Activated gamma-delta T cell treated with anti-CD3 and anti-CD28 coated beads, Interleukin-2, amount 50 U/mL, for 16 hours (primary cell): ENCODE measurements at places on chromosomes 4 and X.

DNA sequence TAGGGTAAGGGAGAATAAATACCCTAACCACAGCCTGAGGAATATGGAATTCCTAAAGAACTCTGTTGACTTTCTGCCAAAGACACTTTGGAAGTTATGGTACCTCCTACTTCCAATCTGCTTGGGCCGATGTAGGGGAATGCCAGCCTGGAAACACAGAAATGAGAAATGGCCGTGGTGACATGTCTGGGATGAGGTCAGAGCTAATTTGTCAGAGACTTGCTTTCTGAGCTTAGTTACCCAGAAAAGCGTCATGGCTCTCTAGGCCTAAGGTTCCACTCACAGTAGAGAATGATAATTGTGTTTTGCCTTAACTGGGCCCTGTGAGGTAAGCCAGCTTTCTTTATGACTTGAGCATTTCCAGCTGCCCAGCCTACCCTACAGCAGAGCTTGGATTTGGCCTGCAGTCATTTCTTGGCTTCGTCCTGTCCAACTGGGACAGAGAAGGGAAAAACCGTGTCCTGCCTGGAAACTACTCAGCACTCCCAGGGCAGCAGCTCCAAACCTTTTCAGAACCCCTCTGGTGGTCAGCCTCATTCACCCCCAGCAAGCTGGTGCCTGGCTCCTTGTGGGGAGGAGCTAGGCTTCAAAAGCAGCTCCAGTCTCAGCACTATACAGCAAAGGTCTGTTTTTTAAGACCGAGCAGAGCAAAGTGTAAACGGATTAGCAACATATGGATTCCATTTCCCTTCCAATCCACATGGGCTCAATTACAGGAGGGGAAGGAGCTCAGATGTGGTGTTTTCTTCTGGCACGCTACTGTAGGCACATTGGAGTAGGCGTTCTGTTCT is 92.3 kb downstream of the RLIM start:
- DNase-seq: no peak

GRCh38 chr4:65834707-65835106 is 164.4 kb upstream of the EPHA5 start:
- no peak for DNase-seq

DNA sequence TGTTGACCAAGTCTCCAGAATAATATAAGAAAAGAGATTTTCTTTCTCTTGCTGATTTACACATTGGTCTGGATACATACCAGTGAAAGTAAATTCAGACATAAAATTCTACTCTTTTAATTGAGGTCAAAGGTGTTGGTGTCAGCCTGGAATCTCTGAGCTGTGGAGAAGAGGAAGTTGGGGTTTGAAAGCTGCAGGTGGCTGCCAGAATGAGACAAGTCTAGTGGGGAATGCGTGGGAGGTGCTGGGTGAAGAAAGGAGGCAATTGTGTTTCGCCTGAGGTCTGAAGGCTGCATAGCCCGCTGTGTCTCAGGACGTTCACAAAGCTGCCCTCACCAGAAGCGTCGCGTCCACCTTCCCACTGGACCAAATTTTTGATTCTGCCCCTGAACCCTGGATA is 31.2 kb downstream of the PHEX start:
- no peak for DNase-seq

DNA sequence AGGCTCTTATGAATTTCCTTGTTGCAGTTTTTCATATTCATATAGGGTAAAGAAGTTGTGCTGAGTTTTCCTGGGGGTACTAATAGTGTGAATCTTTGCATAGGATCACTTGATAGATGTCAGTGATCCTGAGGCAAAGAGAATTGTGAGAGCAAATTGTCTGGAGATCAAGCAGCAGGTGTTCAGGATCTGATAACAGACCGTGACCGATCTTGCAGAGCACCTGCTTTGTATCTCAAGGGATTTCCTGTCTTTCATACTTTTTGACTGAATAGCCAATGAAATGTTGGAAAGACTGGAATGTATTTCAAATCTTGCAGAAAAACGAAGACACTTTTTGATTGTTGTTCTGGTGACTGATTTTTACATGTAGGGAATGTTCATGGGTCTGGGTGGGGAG is 914.5 kb downstream of the STIM2 start:
- no peak for DNase-seq

- DNase-seq: peak; percentile 29
Observed at GRCh38 chr4:102449751-102450352, 51.3 kb upstream of the NFKB1 start.
